Caudate nucleus (tissue), 63 donors: ENCODE measurements at places on chromosomes 6 and 20.

DNA sequence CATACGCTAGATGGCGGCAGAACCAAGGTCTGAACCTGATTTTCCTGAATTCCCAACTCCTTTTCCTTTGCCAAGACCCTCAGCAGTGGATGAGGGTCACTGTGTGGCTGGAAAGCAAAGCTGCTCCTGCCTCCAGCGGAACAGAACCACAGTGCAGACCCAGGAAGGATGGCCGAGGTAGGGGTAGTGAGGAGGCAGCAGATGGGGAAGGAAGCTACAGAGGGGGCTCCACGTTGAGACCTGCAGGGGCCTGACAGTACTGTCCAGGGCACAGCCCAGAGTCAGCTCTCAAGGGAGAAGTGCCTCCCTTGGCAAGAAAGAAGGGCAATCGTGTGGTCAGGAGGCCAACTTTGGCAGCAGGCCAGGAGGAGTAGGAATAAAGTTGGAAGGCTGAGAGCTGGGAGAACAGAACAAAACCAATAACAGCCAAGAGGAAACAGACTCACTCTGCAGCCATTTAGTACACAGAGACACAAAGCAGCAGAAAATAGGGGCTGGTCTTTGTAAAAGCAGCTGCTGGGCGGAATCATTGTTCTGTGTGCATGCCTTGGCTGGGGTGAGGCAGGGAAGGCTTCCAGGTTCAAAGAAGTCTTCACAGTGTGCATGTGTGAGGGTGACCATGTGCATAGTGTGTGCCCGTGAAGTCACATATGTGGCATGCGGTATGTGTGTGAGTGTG is 3.1 kb downstream of the GABRR2 start:
- no peak for DNase-seq

GRCh38 chr6:117666881-117667280 is 8.4 kb upstream of the NUS1 start:
- DNase-seq = no peak

DNA sequence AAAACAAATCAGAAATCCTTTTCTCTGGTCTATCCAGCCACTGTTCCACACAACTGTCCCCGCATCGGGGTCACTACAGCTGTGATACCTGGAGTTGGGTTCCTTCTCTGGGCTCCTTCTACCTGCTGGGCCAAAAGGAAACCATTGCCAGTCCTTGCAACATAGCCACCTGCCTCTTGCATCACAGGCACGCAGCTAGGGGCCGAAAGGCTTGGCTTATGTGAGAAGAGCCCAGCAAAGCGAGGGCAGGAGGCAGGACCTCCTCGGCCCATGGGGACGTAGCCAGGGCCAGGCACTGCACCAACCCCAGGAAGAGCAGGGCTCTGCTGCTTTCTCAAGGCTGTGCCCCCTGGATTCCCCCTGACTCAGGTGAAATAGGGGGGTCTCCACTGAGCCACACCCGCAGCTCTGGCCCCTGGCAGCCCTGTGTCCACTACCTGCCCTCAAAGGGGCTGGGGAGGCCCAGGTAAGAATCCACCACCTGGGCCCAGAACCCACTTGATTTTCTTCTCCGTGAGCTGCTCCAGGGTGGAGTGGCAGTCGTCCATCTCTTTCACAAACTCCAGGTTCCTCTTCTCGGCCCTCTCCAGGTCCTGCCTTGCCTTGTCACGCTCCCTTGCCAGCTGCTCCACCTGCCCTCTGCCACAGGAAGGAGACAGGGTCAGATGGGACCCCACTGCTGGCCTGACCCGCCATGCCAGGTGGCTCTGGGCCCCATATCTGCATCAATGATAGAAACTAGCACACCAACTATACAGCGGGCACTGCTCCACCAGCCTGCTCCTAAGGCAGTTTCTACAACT is 88.9 kb downstream of the GINS1 start:
- DNase-seq = no peak

DNA sequence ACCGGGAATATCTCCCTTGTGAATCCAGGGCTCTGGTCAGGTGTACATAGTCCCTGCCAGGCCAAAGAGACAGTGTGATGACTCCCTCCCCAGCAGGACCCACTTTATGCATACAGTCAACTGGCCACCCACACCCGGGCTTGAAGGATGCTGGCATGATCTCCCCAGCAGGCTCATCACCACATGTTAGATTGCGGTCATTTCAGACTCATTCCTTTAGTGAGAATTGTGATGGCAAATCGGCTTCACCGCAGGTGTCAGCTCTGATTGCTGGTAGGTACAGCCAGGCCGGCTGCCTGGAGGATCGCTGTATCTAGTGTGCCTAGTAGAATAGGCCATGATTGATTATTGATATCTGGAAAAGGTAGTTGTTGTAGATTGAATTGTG is 24.5 kb downstream of the CD83 start:
- DNase-seq = no peak

GRCh38 chr6:164795056-164795815 is 514.2 kb downstream of the C6orf118 start:
- no peak for DNase-seq

- DNase-seq = no peak
Observed at GRCh38 chr20:1229541-1229940, 3.7 kb downstream of the RAD21L1 start.

DNA sequence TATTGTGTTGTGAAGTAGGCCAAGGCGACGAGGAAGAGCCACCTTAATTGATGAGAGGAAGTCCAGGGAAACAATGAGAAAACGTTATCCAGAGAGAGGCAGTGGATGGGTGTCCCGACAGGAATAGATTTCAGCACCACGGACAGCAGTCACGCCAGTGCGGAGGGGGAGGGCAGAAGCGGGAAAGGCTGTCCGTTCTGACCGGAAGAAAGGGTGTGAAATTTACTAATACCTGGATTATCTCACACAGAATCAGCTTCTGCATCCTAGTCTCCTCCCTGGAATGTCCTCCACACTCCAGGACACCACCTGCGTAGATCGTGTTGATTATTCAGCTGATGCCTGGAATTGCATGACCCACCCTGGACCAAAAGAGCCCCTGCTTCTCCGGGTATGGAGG is 7.4 kb upstream of the BPIFA3 start:
- no peak for DNase-seq

DNA sequence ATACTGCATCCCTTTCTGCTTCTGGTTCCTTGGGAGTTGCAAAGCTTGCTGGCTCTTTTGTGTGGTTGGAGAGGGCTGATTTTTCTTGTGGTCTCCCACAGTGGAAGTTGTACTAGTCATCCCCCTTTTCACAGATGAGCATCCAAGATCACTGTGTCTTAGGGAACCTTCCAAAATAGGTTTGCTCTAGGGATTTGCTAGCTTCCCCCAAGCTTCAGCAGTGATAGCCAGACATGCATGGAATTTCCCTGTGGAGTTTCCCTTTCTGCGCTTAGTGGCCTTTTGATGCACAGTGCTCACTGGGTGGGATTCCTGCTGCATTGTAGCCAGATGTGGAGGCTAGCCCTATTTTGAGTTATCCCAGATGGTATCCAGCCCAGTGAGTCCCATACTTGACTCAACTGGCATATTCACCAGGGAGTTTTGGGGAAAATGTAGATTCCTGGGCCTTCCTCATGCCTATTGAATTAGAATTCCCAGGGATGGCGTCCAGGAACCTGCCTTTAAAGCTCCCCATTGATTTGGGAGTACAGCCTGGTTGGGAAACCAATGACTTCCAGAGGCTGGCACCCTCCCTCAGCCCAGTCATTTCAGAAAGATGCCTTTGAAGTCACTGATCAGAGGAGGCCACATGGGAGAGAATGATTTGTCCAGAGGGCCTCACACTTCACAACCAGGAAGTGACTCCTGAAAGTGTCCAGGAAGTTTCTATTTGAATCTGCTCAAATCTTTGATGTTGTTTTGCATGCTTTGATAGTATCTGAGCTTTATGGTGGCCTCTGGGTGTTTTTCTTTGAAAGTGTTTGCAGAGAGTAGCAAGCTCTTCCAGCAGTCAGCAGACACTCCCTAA is 25.9 kb downstream of the PPARD start:
- DNase-seq = no peak

GRCh38 chr20:19071446-19071725 is 141.1 kb upstream of the SLC24A3 start:
- no peak for DNase-seq

DNA sequence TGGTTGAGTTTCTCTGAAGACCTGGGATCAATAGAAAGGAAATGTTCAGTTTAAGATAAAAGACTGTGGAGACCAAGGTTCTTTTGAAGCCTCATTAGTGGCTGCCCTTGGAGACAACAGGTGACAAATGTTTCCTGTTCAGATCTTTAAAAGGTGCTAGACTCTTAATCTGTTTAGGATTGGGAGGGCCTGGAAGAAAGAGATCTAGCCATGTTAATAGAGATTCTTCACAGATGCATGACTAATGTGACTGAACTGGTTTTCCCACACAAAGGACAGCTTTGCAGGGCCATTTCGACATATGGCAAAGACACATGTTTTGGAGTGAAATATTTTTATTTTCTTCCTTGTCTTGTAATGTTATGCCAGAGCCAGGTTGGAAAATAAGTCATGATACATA is 82.2 kb downstream of the WDR27 start:
- DNase-seq = no peak

- DNase-seq = no peak
Observed at GRCh38 chr6:155916846-155917624, 461.4 kb upstream of the NOX3 start.

DNA sequence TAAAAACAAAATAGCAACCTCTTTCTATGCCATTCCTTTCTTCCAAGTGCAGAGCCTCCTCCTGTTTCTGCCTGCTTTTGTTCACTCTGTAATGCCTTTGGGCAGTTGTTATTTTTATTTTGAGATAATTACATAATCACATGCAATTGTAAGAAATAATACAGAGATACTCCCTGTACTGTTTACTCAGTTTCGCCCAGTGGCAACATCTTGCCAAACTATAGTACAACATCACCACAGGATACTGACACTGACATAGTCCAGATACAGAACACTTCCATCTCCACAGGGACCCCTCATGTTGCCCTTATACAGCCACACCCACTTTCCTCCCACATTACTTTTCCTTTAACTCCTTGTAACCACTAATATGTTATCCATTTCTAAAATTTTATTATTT is 59.7 kb downstream of the BANF2 start:
- DNase-seq = no peak

GRCh38 chr20:41279546-41280225 is 37.8 kb downstream of the ZHX3 start:
- DNase-seq = no peak

DNA sequence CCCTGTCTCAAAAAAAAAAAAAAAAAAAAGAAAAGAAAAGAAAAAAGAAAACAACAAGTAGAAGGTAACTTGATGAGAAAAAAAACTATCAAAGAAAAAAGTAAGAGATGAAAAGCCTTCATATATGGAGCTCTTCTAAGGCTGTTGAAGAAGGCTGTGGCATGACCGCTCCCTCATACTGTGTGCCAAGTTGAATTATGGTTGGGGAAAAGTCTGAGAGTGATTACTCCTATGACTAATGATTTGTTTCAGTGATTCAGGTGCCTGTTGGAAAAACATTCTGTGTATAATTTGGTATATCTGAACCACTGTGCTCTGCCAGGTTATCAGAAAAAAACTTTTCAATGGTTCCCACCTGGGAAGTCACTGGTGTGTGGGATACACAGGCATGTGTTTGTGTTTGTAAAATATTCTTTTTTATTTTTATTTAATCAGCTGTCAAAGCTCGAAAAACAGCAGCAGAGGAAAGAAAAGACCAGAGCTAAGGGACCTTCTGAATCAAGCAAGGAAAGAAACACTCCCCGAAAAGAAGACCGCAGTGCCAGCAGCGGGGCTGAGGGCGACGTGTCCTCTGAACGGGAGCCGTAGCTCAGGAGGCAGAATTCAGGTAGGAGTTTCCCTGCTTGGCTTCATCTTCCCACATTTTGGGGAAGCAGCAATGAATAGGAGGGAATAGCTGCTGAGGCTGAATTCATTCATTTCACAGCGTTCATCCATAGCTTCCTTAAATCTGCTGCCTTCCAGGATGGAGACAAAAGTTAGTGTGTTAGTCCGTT is 69.7 kb upstream of the SCP2D1 start:
- no peak for DNase-seq

GRCh38 chr6:143596866-143597265 is 80.9 kb upstream of the PHACTR2 start:
- no peak for DNase-seq

- no peak for DNase-seq
Observed at GRCh38 chr20:23419995-23420901, 1.0 kb downstream of the NAPB start.

DNA sequence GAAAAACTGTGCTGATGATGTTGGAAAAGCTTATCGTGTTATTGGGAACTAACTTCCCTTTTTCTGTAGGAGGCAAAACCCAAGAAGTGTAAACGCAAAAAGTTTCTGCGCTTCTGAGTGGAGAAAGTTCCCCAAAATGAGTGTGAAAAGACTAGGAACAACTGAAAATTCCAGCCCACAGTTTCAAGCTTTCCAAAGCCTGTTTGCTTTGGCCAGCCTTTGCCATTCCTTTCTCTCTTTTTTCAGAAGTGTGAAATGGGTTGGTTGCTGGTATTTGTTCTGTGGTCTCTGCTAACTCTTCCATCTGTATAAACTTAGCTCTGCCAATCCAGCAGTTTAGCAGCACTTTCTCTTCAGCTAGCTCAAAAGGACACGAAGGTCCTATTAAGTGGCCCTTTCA is 491.3 kb downstream of the MAFB start:
- no peak for DNase-seq

GRCh38 chr6:25682324-25682723 is 30.3 kb downstream of the SCGN start:
- DNase-seq = no peak

- DNase-seq = no peak
Observed at GRCh38 chr6:44495036-44495901, 107.8 kb downstream of the CDC5L start.

DNA sequence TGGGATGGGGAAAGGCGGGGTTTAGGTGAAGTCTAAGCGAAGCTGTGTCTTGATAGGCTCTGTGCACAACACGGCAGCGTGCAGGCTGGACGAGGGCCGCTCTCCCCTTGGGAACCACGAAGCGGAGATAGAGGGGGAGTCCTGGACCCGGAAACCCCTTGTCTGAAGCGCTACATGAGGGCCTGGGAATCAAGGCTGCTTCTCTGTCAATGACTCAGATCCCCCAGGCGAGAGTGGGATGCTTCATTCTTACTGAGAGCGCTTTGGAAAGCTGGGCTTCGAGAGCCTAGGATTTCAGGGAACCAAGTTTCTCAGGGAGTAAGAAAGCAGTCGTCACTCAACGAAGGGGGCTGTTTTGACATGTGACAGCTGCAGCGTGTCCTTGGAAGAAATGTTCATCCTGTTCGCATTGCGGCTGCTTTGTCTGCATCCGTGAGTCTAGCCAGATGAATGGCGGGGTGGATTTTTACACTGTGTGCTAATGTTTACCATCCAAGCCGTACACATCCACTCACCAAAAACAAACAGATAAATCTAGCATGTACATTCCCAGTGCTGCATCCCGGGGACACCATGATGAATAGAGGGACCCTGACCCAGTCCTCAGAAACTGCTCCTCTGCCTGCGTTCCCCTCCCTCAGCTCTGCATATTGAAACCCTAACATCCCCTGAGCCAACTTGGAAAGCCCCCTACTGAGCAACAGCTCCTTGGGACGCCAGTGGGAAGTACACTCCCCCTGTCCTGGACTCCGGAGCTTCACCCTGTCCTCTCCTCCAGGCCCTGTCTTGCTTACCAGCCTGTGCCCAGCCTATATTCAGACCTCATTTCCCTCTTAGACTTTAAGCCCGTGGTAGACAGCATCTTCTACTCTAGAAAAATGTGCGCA is 24.5 kb upstream of the RTF2 start:
- no peak for DNase-seq
